ENCODE measurements at places on chromosomes 4 and X.

DNA sequence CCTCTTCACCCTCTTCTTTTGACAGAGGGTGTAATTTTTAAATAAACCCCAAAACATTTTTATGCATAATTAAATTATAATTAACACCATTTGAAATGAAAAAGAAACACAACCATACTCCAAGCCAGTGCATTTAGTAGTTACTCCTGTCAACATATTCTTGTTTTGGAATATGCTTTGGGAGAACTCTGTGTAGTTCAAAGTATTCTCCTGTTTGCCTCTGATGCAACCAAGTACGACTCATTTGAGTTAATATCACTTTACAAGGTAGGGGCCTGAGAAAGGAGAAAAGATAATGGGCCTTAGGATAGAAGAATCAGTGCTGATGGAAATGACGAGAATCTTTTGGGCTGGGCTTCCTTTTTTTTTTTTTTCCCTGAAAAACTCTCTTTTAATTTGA is 2.7 kb downstream of the PTPN13 start:
- DNase-seq = no peak

DNA sequence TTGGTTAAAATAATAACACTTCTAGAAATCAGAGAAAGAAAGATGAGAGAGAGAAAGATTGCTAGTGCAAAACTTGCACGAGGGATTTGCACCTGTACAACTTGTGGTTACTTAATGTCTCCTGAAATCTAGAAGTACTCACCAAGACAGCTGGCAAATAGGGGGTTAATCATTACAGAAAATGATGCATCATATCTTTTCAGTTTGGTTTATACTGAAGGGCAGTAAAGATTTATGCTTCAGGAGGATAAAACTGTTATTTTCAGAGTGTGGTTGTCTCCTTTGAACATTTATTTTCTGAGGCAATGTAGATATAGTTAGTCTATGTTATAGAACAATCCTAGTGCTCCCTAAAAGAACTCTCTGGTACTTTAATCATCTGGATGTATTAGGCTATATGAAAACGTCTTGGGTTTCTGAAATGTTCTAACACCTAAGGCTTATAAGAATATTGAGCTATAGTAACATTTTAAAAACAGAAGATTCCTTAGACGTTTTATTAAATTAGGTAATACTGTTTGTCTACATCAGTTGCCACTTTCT is 13.3 kb downstream of the ATOH1 start:
- DNase-seq = no peak

GRCh38 chr4:2059046-2059725 is at the start of gene NAT8L:
Gene NAT8L, plus strand, starts transcription at chr4:2059327. Its CDS starts 185 bp downstream, at chr4:2059512.
- no peak for DNase-seq

DNA sequence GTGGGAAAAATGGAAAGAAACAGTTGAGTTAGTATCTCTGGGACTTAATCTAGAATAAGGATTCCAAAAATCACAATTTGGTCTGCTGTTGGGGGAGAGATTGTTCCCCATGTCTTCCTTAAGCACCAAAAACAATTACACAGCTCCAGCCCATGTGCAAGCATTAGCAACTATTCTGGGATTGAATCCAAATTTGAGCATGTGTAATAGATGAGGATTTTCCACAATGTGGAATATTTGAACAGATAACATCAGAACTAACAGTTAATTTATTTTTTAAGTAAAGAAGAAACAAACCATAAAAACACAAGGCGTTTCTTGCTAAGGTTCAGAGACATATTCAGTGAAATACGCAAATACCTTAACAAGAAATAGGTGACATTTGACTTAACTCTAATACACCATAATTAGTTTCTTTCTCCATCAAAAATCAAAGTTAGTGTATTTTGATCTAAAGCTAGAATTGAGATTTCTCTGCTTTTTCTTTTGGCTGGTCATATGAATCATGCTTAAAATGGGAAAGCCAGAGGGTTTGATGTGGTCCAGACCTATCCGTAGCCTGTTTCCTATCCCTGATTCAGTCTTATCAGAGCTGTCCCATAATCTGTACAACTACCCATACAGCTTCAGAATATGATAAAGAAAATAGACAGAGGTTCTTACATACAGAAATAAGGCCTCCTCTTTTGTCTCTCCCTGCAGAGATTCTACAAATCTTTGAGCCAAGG is 413.4 kb downstream of the PACRGL start:
- no peak for DNase-seq

DNA sequence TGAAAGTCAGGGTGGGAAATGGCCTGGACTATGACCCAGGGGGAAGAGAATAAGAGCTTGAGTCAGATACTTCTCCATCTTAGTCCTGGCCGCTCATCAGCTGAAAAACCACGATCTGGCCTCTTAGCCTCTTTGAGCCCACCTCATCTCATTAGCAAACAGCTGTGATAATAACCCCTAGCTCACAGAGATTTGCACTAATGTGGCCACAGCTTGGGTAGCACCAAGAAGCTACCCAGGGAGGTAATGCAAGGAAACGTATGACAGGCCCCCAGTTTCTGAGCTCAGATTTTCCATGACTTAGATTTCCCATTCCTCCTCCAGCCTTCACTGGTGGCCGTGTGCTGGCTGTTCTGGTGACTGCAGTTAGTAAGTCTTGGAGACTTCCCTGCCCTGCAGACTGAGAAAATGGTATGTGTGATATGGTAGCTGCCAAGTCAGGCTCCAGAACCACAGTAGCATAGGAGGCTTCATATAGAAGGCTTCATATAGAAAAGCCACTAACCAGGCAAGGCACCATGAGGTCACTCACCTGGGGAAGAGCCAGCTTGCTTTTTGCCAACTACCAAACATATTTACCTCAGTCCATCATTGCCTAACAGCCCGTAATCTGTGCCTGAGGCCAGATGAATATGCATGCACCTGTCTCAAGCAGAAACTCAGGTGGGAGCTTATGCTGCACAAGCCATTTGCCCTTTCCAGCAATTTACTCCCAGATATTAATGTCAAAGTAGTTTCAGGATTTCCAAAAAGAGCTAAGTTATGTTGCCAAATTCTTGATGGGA is 51.4 kb upstream of the GABRE start:
- no peak for DNase-seq

DNA sequence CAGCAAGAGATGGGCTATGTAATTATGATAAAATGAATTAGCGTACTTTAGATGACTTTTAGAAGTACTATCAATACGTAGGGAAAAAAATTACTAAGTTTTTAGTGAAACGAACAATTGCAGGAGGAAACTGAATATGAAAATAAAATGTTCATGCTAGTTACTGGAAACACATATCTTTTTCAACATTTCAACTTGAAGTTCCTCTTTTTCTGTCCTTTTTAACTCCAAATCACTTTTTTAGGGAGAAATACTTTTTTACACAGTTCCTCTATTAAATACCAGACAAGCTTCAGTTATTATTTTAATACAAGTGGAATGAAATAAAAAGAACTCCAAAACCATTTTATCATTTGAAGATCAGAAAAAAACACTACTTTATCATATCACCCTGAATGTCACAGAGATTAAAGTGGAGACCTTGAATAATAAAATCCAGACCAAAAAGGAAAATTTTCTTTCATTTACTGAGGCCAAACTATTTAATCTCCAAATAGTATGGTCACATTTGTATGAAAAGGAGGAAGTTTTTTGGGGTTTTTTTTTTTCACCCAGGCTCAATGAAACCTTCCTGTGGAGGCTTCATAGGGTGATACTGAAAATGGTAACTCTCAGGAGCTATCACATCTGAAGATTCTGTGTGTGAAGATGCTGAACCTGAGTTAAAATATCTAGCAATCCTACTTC is 306.2 kb downstream of the INPP4B start:
- DNase-seq = no peak

GRCh38 chr4:72119946-72120345 is 88.1 kb downstream of the NPFFR2 start:
- DNase-seq = no peak

DNA sequence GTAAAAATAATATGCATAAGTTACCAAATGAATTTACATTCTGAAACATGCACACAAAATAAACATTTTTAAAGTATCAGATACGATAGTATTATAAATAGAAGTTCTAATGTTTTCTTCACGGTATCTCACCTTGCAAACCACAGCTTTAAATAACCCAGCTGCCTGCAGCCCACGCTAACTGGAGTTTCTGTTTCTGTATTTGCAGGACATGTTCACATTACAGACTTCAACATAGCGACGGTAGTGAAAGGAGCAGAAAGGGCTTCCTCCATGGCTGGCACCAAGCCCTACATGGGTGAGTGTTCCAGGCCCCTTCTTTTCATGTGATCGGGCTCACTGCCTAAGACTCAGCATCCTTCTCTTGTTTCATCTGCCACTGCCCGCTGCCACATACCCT is 291.7 kb downstream of the EVC2 start:
- no peak for DNase-seq

- no peak for DNase-seq
These were observed 150.6 kb upstream of the ANKRD50 start for GRCh38 chr4:124863040-124863545.

DNA sequence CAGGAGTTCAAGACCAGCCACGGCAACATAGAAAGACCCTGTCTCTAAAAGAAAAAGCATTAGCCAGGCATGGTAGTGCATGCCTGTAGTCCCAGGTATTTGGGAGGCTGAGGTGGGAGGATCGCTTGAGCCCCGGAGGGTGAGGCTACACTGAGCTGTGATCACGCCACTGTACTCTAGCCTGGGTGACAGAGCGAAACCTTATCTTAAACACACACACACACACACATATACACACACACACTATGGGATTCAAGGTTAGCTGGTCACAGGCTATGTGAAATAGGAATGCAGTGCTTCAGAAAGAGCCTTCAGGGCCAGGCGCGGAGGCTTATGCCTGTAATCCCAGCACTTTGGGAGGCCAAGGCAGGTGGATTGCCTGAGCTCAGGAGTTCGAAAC is 23.5 kb downstream of the NLGN3 start:
- DNase-seq = no peak

DNA sequence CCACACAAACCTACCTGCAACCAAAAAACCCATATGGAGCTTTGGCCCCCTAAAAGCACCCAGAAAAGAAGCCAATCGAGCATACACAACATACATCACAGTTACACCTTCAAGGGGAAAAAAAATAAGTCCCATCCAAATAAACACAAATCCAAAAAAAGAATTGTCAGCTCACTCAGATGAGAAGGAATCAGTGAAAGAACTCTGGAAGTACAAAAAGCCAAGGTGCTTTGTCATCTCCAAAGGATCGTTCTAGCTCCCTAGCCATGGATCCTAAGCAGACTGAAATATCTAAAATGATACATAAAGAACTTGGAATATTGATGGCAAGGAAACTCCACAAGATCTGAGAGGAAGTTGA is 119.2 kb downstream of the NEK1 start:
- DNase-seq = no peak

GRCh38 chr4:139886798-139887197 is 221.2 kb downstream of the MGST2 start:
- DNase-seq = no peak

GRCh38 chr4:54585321-54586000 is 72.3 kb upstream of the KIT start:
- DNase-seq = no peak

- no peak for DNase-seq
These were observed 39.3 kb downstream of the EVC start for GRCh38 chr4:5750052-5750945.

DNA sequence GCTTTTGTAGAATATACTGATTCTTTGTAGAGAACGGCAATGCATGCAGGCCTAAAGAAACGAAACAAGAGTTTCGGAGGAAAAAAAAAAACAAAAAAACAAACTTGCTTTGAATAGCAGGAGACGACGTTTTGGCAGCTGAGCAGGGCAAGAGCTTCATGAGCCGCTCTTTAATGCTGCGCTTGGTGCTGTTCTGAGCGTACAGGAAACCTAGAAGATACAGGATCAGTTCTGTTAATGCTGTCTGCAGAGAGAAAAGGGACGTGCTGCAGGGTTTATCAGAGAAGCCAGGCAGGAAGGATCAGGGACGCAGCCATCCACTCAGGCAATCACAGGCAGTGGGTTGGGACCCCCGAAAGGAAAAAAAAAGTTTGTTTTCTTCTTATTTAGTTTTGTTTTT is 182.2 kb downstream of the PACRGL start:
- no peak for DNase-seq

DNA sequence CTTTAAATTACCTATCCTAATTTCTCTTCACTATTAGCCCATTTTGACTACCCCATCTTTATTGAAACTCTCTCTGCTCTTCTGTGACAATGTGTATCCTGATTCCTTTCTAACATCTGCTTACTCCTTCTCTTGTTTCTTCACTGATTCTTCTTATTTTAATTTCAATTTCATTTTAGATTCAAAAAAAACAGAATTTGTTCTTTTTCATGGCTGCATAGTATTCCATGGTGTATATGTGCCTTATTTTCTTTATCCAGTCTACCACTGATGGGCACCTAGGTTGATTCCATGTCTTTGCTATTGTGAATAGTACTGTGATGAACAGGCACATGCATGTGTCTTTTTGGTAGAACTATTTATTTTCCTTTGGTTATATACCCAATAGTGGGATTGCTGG is 120.0 kb upstream of the VAMP7 start:
- no peak for DNase-seq

DNA sequence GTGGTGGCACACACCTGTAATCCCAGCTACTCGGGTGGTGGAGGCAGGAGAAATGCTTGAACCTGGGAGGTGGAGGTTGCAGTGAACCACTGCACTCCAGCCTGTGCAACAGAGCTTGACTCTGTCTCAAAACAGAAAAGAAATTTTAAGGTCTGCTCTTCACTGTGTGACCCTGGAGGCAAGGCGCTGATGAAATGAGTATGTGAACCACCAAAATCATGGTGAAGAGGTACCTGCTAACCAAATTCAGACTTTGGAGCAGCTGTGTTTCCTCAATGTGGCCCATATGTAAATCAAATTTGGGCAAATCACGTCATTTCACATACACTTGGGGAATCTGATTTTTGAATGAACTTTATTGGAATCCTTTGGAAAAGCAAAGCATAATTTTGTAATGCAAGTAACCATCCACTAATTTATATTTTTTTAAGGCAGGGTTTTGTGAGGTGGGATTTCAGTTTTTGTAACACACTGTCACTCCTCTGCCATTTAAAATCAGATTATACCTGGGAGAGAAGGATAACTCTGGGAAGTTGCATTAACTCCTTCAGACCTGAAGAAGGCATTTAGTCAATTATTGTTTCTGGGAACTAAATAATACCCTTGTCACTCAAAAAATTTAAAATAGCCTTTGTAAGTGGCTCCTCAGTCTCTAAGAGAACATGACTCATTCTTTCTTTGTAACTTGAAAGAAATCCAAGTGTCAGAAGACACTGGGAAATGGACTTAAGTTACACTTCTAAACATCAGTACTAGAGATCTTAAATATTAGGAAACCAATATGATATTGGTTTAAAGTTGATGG is 24.0 kb downstream of the DOCK11 start:
- no peak for DNase-seq

- no peak for DNase-seq
These were observed 268.4 kb upstream of the MAGEB18 start for GRCh38 chrX:25869761-25870160.

GRCh38 chr4:112176596-112176995 is 31.3 kb downstream of the FAM241A start:
- no peak for DNase-seq

DNA sequence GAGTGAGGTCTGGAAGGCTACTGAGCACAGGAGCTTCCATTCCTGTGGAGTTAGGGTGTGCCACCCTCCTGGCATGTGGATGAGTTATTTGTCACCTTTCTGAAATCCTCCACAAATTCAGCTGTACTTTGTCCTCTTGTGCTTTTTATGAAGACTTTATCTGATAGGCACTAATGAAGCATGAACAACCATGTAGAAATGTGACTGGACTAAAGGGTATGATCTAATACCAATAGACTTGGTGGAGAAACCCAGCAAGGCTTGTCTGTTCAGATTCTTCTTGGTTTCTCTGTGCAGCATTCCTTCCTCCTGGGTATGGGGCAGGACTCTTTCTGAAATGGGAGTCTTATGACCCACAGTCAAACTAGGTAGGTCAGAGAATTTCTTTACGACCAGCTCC is 9.6 kb downstream of the NBDY start:
- DNase-seq = no peak
